ENCODE measurements at places on chromosomes 5 and 9.

- DNase-seq, result no peak
Measured at GRCh38 chr5:135392256-135392655, 6.8 kb downstream of the MACROH2A1 start.

GRCh38 chr5:63233911-63234310 lies 655.3 kb downstream of the LRRC70 start:
- DNase-seq, result no peak

- no peak for DNase-seq
Measured at GRCh38 chr9:87193925-87194868, 246.9 kb upstream of the GAS1 start.

GRCh38 chr9:121718501-121718900 lies 67.1 kb downstream of the DAB2IP start:
- no peak for DNase-seq

- DNase-seq, result no peak
Measured at GRCh38 chr9:118558891-118559290, 810.3 kb downstream of the BRINP1 start.

GRCh38 chr9:75855509-75855908 lies 35.0 kb upstream of the PCSK5 start:
- DNase-seq, result peak; percentile 31

- DNase-seq, result no peak
Measured at GRCh38 chr9:69627281-69627680, 44.9 kb downstream of the APBA1 start.

DNA sequence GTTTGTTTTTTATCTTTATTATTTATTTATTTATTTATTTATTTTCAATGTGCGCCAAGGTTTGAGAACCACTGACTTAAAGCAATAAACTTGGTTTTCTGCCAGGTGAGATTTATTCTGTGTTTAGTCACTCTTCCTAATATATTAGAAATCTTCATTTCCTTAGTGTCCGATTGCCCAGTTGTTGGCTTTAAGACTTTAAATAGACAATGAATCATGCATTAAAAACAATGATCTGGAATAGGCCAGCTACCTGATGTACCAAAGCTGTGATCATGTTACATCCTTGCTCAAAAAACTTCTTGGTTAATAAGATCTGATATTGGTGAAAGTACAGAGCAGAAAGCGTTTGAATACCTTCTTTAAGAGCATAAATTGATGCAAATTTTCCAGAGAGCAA lies 52.1 kb upstream of the ERBIN start:
- no peak for DNase-seq

DNA sequence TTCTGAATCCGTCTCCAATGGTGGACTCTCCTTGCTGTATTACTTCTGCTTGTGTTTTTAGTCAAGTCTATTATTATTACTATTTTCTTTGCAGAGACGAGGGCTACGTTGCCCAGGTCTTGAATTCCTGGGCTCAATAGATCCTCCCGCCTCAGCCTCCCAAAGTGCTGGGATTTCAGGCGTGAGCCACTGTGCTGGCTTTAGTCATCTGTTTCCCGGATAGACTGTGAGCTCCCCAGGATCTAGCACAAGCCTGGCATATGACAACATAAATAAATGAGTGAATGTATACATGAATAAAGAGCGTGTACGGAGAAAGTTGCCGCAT lies 439 bp upstream of the DDX46 start:
- no peak for DNase-seq

DNA sequence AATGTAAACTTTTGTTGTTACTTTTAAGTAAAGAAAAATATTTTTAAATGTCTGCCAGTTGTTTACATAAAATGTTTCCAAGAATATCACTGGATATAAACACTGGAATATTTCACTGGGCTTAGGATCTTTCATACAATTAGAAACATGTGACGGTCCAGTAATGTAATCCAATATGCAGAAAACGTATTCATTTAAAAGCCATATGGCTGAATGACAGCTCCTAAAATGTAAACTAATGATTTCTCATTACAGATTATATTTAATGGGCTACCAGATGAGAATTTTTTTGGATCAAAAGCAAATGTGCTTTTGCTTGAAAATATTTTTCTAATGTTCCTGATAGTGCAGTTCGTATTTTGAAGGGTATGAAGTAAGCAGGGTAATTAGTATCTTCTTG lies 124.3 kb downstream of the TTC39B start:
- DNase-seq, result no peak

- DNase-seq, result no peak
Measured at GRCh38 chr9:105859428-105860091, 165.2 kb downstream of the TMEM38B start.

- peak; percentile 29 for DNase-seq
Measured at GRCh38 chr5:159094745-159095144, 5.0 kb downstream of the EBF1 start.

DNA sequence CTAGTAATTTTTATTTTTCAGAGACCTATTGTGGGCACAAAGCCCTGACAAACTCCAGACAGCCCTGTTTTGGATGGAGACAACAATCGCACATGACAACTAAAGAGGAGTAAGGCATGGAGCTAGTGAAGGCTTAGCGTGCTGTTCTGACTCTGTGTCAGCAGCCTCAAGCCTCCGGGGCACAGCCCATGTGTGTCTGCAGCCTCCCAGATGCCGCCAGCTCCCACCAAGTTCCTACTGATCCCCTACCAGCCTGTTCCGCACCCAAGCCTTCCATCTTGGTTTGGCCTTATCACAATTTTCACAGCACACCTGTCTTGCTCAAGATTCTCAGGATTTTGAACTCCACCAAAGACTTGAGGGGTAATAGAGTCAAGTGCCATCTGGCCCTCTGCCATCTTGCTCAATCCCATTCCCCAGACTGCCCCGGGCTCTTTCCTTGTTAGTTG lies 70.3 kb upstream of the SH3PXD2B start:
- DNase-seq, result no peak

DNA sequence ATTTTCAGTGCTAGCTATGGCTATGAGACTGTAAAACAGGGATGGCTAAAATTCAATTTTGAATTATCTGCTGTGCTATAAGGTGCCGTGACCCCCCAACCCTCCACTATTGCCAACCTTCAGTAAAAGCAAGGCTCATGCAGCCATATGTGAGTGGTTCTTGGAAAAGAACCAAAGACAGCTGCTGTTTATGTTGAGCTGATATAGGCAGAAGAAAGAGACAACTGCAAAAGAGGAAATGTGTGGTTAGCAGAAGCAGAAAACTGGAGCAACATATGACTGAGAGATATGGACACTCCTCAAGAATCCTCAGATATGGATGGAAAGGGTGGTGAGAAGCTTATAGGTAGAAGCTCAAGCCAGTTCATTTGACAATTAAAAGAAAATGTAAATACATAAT lies 200.3 kb downstream of the TLE1 start:
- DNase-seq, result no peak

GRCh38 chr5:119860463-119860862 lies 231.1 kb downstream of the FAM170A start:
- DNase-seq, result no peak

DNA sequence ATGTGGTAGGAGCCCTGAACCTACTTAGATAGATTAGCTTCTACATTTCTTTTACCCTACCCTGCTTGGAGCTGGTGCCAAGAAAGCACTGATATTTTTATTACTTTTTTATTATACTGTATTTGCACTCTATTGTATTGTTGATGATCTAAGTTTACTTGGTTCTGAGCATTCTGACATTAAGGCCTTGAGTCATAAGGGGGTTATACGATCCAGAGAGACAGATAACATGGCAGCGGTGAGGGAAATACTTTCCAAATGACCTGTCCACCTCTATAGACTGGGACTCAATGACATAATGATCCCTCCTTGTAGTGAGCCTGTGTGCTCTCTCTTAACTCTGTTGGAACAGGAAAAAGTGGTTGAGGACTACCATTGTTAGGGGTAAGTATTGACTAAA lies 176.3 kb downstream of the MAN2A1 start:
- no peak for DNase-seq

DNA sequence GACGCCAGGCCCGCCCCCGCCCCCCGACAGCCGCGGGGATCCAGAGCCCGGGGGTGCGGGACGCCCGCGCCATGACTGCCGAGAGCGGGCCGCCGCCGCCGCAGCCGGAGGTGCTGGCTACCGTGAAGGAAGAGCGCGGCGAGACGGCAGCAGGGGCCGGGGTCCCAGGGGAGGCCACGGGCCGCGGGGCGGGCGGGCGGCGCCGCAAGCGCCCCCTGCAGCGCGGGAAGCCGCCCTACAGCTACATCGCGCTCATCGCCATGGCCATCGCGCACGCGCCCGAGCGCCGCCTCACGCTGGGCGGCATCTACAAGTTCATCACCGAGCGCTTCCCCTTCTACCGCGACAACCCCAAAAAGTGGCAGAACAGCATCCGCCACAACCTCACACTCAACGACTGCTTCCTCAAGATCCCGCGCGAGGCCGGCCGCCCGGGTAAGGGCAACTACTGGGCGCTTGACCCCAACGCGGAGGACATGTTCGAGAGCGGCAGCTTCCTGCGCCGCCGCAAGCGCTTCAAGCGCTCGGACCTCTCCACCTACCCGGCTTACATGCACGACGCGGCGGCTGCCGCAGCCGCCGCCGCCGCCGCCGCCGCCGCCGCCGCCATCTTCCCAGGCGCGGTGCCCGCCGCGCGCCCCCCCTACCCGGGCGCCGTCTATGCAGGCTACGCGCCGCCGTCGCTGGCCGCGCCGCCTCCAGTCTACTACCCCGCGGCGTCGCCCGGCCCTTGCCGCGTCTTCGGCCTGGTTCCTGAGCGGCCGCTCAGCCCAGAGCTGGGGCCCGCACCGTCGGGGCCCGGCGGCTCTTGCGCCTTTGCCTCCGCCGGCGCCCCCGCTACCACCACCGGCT lies 1.0 kb downstream of the FOXE1 start:
- DNase-seq, result peak; percentile 74

DNA sequence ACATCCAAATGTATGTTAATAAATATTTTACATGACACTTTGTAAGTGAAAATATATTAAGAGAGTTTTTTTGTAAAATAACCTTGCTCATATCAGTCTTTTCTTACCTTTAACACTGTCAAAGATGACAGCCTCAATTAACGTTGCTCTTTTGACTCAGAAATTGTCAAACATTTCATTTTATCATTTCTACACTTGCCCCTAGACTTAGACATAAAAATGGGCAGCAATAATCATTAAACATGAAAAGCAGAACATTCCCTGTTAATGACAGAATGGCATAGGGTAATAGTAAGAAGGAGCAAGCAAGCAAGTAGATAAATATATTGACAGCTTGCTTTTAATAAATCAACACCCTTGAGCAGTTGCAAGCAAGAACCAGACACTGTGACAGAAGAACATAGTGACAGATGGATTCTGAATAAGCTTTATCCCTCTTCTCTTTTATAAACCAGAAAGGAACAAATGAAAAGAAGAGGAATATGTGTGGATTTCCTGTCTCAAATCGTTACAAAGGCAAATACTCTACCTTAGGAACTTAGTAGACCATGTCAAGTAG lies 796.0 kb upstream of the CHD1 start:
- peak; percentile 53 for DNase-seq

Measured in NCI-H345 (cell line).